Head of caudate nucleus (tissue), 42 donors: ENCODE measurements at places on chromosomes 5 and 9.

GRCh38 chr5:7000310-7000709, 287.1 kb downstream of the TENT4A start:
- no peak for DNase-seq

DNA sequence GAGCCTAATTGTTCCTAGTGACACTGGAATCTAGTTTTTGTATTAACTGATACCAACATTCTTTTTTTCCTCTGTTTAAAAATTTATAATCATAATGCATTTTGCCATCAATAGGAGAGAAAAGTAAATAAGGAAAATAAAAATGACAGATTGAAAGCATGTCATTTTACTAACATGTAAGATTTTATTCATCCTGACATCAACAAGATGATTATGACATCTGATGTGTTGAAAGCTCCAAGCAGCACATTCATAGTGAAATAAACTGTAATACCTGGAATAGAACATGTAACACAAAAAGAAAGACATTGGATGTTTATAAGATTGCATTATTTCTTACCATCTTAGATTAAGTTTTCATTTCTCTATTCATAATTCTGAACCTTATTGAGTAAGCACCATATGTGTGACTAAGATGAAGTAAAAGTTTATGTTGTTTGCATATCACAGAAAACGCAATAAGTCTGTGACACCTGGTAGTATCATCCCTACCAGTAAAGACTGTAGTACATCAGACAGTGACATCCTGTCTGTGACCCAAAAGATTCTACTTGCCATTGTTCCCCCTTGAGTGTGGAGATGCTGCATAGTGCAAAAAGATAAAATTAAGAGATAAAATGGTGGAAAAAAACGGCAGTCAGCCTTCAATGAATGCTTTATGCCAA, 225.6 kb downstream of the PCSK5 start:
- DNase-seq = no peak

DNA sequence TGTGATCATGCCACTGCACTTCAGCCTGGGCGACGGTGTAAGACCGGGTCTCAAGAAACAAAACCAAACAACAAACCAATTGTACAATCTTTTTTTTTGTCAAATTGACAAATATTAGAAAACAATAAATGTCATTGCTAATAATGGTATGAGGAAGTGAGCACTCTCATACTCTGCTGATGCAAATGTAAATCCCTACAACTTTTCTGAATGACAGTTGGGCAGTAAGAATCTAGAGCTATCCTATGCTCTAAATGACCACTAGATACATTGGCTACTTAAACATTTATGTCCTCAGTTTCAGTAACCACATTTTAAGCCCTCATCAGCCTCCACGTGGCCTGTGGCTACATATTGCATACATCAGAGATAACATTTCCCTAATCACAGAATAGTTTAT, 256.2 kb downstream of the FER start:
- DNase-seq = no peak

DNA sequence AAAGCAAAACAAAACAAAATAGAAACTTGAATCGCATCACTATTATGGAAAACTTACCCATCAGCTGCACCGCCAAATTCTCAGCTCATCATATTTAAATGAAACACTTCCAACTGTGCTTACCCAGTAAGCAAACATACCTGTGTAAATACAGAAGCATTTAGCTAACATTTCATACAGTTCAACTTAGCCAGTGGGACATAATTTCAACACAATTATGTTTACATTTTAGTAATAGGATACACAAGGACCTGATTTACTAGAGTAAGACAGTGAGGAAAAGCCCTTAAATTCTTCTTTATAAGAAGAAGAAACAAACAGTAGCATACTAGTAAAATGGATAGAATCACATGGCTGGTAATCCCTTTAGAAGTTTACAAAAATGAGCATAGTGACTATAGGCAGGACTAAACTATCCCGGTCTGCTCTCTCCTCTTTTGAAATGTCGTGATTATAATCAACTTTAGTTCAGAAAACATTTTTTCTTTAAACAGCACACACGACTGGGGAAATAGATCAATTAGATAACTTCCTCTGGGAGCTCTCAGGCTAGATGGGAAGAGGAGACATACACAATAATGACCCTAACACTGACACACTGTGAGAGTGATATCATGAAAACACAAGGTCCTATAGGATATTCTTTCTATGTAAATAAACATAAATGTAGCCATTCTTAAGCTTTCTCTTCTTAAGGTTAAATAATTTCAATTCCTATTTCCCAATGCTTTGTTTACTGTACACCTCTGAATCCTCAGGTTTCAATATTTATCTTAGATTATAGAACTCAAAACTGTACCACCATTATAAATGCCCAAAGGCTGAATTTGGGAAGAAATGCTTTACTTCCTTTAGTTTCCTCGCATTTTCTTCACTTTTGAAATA, 15.9 kb upstream of the CDC20B start:
- DNase-seq = no peak

DNA sequence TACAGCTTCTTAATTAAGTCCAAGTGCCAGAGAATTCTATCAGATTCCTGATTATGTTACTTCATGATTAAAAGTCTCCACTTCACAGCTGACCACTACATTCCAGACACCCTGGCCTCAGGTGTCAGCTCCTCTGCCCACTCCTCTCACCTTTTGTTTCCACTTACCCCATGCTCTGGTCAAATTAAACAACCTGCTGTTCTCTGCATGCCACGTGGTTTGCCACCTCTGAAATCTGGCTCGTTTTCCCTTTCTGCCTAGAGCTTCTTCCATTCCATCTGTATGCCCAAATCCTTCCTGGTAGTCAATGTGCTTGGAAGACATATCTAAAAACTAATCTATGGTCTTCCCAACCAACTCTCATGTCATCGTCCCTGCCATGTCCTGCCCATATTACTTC, 158.6 kb downstream of the ICE1 start:
- DNase-seq = no peak

GRCh38 chr5:1219768-1220100, 5.4 kb upstream of the SLC6A18 start:
- no peak for DNase-seq

- DNase-seq = no peak
Measured at GRCh38 chr5:12269164-12269563, 364.9 kb upstream of the CTNND2 start.

GRCh38 chr5:175464074-175464941, 14.1 kb upstream of the SFXN1 start:
- DNase-seq = no peak

- DNase-seq = no peak
Measured at GRCh38 chr9:108844391-108844790, 11.4 kb downstream of the ACTL7B start.

DNA sequence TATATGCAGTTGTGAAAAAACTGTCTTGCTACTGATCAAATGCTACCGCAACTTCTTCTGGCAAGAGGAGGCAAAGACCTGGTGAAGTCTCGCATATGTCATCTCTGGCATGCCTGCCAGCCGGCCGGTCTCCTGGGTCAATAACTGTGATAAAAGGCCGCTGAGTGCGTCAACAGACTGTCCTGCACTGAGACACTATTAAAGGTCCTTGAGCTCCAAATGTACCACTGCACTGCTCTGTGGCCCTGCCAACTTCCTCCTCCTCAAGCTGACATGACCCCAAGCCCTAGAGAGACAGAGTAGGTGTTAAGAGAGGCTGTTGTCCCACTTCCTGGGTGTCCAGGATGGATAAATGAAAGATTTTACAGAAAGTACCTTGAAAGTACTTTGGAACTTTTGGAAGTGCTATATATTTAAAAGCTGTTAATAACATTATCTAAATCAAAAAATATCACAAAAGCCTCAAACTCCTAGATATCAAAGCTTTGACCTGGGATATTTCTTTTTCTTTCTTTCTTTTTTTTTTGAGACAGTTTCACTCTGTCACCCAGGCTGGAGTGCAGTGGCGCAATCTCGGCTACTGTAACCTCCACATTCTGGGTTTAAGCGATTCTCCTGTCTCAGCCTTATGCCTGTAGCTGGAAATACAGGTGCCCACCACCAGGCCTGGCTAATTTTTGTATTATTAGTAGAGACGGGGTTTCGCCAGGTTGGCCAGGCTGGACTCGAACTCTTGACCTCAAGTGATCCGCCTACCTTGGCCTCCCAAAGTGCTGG, 31.5 kb downstream of the RAPGEF1 start:
- no peak for DNase-seq

GRCh38 chr5:120510098-120510637, 46.1 kb downstream of the PRR16 start:
- no peak for DNase-seq

DNA sequence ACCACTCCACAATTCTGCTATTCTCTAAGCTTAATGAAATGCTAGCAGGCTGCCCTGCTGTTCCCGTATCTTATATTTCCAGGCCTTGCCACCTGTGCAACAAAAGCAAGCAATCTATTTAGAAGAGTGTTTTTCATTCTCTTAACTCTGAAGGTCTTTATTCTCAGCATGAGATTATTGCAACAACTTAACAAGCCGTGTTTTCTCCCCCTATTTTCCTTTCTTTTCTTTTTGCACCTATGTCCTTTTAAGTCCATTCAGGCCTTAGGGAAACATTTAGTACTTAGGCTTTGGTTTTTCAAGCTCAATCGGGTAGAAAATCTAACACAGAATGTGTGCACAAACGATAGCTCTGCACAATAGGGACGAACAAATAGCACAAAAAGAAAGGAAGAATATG, 89.6 kb upstream of the DMRTA1 start:
- no peak for DNase-seq

DNA sequence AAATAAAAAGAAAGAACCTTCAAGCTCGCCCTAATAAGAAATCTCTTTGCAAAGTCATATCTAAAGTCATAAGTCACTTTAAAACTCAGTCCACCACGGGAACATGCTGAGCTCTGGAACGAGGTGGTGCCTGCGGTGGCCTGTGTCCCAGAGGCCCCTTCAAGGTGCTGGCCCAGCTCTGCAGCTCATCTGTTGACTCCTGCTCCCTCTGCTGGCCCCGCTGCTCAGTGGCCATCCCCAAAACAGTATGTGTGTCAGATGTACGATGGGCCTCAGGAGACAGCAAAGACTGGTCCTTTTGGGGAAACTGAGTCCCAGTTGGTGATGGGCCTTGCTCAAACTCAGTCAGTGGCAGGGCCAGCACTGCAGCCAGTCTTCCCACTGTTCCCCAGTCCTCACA, 22.8 kb upstream of the FOXB2 start:
- peak; percentile 52 for DNase-seq

DNA sequence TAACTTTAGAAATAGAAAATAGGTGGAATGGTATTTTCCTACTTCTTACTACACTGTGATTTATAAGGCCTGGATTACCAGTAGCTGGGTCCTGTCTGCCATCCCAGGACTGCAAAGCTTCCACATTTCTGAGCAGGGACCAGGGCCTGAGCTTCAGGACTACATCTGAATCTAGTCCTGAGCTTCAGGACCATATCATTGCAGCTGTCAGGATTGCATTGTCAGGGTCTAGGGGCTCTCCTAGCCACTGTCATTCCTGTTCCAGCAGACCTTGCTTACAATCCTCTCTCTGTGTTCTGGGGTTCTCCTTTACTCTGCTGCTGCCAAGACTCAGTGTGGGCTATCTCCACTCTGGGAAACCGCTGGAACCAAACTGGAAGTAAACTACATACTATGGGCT, 16.3 kb downstream of the RAB3C start:
- no peak for DNase-seq

- no peak for DNase-seq
Measured at GRCh38 chr9:116182876-116183275, 29.3 kb downstream of the PAPPA start.

- DNase-seq = no peak
Measured at GRCh38 chr9:31608416-31608815, 776.0 kb upstream of the ACO1 start.

DNA sequence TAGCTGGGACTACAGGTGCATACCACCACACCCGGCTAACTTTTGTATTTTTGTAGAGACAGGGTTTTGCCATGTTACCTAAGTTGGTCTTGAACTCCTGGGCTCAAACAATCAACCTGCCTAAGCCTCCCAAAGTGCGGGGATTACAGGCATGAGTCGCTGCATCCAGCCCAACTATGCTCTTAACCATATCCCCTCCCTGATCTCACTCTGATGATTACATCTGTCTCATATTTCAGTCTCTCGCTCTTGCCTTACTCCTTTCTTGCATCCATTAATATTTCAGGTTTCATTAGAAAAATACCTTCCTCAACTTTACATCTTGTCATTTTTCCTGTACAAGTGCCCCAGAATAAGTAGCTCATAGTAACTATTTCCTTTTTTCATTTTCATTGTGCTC, 61.0 kb upstream of the BASP1 start:
- no peak for DNase-seq

DNA sequence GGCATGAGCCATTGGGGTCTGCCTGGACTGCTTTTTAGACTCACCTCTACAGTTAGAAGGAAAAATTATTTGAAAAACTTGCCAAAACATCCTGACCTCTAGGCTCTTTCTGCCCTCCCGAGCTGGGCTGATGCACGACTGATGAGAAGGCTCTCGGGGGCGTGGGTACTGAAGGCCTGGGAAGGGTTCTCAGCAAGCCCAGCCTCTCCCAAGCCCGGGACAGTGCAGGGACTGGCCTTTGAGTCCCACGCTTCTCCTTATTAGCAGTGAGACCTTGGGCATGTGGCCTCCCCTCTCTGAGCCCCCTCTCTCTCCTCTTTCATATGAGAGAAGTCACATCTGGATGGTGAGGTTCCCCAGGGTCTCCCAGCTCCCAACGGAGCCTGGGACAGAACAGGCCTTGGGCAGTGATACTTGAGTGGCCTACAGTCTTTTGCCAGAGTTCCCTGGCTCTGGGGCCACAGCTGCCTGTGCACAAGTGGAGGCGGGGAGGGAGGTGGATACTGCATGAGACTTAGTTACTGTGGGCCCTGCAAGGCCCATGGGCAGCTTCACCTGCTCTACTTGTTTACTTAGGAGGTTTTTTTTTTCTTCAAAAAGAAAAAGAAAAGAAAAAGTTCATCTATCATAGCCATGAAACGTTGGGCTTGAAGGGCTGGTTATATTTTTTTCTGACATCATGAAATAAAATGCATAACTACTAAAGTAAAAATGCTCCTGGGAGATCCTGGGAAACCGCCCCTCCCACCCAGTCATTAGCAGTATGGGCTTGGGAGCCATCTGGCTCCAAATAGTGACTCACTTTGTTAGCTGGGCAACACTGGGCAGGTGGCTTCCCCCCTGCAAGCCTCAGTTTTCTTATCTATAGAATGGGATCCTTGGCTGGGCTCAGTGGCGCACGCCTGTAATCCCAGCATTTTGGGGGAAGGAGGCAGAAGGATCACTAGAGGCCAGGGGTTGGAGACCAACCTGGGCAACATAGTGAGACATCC, 139.4 kb downstream of the GAPVD1 start:
- no peak for DNase-seq

- no peak for DNase-seq
Measured at GRCh38 chr5:10902145-10902544, 141.1 kb upstream of the DAP start.
